Midbrain (tissue), 1 donor: ENCODE measurements at places on chromosomes 2 and 18.
A peak's percentile ranks its signal among the peaks of the same experiment; 100 is the strongest.

GRCh38 chr2:184780944-184781343 is 182.6 kb downstream of the ZNF804A start:
- DNase-seq: no peak

DNA sequence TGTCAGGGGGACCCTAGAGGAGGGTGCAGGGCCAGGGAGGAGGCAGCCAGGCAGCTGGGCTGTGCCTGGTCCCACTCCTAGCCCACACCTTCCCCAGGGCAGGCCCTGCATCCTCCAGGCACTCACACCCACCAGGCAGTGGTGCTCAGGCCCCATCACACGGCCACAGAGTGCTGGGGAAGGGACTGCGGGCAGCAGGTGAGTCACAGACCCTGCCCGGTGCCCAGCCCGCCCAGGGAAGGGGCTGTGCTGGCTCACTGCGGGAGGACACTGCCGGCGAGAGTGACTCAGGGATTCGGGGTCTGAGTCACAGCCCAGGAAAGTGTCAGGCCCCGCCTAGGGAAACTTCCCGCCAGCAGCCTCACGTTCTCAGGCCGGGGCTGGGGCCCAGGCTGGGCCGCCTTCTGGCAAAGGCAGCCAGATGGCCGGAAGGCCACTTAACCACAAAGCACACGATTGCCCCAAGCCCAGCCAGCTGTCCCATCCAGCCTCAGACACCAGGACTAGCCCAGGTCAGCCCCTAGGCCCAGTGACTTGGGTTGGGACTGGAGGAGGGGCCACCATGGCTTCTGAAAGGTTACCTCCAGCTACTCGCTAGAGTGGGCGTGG is 42.2 kb downstream of the BIN1 start:
- no peak for DNase-seq

- no peak for DNase-seq
Observed at GRCh38 chr18:50594942-50595341, 35.1 kb downstream of the MAPK4 start.

DNA sequence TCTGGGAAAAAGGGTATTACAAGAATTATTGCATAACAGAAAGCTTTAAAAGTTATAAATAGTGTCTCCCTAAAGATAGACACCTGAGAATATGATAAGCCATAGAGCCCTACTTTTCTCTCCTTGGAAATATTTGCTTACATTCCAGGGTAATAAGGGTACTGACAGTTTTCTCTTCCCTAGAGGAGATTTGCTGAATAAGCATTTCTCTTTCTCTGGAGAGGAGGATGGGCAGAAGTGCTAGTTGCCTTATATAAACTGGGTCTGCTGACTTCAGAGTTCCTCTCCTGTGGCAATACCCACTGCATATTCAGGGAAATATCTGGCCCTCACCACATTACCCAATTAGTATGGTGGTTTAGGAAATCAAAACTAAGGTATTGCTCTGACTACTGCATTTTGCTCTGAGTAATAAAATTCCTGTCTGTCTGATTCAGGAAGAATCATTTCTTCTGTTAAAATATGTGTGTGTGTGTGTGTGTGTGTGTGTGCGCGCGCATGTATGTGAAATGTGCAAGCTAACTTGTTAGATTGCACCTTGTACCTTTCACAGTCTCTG is 1391.3 kb downstream of the DSC3 start:
- no peak for DNase-seq

- DNase-seq: peak; percentile 54
Observed at GRCh38 chr2:236579746-236580315, 10.2 kb downstream of the ACKR3 start.

DNA sequence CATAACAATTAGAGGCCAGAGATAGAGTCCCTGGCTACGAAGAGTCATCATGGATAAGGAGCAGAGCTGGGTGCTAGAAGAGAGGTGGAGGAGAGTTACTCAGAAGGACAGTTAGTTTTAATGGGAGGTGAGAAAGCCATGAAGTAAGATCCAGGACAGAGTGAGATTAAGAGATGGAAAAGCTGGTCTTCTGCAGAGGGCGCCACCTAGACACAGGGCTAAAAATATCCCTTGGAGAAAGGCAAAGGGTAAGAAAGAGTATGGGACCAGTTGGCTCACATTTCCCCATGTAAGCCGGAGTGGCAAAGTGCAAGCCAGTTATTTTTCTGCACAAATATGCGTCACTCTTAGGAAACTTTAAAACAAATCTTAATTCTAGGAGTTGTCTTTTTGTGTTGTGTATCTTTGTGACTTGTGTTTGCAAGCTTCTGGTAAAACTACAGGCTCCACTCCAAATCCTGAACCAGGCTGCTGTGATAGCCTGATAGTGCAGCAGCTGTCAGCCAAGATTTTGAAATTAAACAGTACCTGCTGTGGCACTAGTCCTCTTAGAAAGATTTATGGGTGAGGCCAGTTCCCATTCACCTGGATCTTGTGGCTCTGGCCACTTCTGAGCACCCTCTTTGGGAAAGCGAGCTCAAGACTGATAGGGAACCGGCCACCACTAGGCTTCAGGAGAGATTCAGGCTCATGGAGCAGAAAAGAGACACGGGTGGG is 204.2 kb downstream of the TPGS2 start:
- no peak for DNase-seq

DNA sequence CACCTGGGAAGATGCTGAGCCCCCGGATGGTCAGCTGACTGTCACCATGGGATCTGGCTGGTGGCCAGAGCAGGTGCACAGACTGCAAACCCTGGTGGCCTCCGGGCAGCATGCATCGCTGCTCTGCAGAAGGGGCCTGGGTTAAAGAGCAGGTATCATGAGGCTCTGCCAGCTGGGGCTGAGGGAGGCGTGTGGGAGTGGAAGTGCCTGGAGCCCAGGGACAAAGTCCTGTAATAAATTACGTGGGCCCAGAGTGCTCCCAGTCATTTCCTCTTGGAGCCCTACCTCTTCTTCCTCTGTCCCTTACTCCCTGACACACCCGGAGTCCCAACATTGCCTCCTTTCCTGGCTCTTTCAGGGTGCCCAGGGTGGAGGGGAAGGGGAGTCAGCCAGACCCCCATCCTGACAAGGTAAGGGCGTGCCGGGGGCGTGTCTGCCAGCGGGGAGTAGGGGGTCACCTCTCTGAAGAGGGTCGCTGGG is at the start of gene MYO7B:
MYO7B (plus strand) TSS at position 262 of the 480 bp plus-strand sequence. CDS start 24,040 bp downstream, outside the sequence.
- no peak for DNase-seq

- no peak for DNase-seq
Observed at GRCh38 chr18:29184654-29185053, 1007.7 kb upstream of the CDH2 start.

DNA sequence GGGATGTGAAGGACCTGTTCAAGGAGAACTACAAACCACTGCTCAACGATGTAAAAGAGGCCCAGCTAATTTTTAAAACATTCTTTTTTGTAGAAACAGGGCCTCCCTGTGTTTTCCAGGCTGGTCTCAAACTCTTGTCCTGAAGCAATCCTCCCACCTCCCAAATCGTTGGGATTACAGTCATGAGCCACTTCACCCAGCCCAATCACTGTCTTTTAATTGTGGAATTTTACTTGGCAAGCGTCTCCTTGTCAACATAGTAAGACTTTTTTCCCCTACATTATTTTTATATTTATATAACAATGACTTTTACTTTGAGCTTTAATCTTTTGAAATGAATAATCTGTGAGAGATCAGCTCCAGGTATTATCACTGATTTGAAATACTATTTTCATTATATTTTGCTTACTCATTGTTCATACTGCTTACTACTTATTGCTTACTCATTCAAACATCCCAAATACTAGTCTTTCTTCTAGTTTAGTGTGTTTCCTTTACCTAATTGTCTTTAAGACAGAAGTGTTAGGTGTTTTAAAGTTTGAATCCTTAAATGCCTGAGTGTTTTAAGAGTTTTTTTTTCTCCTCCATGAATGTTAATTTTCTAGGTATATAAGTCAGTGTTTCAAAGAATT is 48.9 kb downstream of the PTPN4 start:
- DNase-seq: no peak

DNA sequence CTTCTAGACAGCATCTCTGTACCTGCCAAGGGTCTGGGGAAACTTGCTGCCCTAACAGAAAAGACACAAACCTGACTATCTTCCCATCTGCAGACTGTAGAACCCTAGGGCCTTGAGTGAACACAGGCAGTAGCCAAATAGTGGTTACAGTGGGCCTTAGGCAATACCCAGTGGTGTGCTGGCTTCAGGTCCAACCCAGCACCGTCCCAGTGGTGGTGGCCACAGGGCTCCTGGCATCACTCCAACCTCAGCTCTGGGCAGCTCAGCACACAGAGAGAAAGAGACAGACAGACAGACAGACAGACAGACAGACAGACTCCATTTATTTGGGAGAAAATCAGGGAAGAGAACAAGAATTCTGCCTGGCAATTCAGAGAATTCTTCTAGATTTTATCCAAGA is 29.3 kb upstream of the UPP2 start:
- no peak for DNase-seq

DNA sequence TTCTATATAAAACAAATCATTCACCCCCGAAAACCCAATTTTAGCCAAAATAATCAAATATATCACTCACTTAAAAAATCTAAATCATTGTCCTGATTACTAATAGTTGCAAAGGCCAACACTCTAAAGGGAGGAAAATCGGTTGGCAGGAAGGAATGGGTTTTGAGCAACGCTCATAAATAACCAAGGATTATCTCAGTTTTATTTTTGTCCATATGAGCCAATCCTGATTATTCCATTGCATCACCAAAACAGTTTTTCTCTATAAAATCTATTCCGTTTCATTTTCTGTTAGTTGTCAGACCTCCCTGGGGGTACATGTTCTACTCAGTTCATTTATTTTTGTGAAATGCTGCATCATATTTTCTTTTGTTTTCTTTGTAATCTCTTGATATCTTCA is 174.1 kb downstream of the LRATD1 start:
- DNase-seq: no peak

DNA sequence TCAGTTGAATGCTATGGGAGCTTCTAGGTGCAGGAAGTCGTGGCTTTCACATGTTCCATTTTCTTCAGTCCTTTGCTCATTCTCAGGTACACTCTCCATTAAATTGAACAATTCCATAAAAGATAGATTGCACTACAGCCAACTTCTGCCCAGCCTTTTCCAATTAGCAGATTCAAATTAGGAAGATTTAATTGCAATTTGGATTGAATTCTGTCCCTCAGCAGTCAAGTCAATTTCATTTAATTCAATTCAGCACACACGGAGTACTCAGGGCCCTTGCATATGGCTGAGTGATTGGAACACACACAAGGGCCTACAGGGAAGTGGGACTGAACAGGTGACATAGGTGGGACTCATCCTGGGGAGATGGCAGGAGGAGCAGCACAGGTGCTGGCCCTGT is 220.4 kb downstream of the LOXHD1 start:
- DNase-seq: no peak

GRCh38 chr2:240333985-240334384 is 101.5 kb upstream of the GPC1 start:
- peak; percentile 40 for DNase-seq

GRCh38 chr2:49035481-49035880 is 118.8 kb downstream of the FSHR start:
- DNase-seq: no peak

- DNase-seq: no peak
Observed at GRCh38 chr2:445896-446295, 158.0 kb upstream of the ALKAL2 start.

DNA sequence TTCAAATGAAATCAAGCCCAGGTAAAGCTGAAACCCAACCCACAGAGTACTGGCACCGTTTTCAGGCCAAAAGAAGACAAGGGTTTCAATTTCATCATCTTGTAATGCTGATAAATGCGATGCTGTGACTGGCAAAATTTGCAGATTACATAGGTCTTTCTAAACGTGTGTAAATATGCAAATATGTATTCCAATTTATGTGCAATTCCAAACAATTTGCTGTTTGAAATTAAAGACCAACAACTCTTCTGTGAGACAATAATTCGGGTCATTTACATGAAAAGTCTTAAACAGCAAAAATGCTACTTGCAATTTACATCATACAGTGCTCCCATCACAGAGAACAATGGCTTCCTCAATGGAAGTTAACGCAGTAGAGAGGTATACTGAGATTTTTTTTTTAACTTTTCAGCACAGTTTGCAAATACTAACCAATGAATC is 2.8 kb upstream of the ZNF532 start:
- no peak for DNase-seq

DNA sequence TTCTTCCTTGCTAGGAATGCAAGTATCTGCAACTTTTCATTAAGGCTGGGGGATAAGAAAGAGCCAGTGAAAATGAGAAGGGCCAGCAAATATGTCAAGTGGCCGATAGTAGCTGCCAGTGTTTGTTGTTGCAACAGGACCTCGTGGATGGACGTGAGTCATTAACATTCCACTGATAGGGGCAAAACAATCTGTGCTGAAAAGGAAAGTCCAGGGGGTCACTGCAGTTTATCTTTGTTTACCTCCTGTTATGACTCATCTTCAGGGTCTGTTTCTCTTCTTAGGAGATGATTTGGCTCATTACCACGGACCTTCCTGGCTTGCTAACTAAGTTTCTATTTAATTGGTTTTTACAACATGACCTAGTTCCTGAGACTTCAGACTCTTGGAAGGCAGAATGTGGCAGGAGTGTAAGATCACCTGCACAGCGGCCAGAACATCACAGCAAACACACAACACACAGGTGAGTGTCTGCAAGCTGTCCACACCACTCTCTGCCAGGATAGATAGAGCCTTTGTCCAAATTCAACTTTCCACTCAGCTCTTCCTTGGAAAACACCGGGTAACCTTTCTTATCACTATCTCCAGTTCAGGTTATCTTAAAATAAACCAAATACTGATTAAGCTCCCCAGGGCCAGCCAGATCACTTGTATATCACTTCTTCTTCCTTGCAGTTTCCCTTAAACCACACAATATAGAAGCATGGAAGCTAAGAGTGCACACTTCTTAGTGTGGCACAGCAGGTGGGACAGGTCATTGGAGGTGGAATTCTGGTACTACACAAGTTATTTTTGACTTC is 157.5 kb upstream of the LMAN1 start:
- DNase-seq: no peak

DNA sequence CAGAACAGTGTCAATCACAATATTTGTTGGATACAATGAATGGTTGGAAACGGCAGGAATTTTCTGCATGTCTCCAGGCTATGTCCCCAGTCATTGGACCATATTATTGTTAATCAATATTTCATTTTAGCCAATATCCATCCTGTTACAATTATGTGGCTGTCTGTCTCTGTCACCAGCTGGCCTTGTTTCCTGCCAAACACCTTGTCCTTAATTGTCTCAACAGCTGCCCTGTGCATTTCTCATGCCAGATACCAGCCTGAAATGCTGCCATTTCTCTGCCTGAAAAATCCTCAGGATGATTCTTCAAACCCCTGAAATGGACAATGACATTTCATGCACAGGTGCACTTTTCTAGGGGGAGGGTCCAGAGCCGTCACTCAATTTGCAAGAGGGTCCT is 170.6 kb downstream of the ALPK2 start:
- DNase-seq: no peak

GRCh38 chr2:166539340-166540162 is 45.5 kb upstream of the SCN7A start:
- peak; percentile 72 for DNase-seq

- DNase-seq: no peak
Observed at GRCh38 chr2:70261501-70261900, 3.6 kb downstream of the PCYOX1 start.
